ENCODE measurements at places on chromosomes 2 and 18.

DNA sequence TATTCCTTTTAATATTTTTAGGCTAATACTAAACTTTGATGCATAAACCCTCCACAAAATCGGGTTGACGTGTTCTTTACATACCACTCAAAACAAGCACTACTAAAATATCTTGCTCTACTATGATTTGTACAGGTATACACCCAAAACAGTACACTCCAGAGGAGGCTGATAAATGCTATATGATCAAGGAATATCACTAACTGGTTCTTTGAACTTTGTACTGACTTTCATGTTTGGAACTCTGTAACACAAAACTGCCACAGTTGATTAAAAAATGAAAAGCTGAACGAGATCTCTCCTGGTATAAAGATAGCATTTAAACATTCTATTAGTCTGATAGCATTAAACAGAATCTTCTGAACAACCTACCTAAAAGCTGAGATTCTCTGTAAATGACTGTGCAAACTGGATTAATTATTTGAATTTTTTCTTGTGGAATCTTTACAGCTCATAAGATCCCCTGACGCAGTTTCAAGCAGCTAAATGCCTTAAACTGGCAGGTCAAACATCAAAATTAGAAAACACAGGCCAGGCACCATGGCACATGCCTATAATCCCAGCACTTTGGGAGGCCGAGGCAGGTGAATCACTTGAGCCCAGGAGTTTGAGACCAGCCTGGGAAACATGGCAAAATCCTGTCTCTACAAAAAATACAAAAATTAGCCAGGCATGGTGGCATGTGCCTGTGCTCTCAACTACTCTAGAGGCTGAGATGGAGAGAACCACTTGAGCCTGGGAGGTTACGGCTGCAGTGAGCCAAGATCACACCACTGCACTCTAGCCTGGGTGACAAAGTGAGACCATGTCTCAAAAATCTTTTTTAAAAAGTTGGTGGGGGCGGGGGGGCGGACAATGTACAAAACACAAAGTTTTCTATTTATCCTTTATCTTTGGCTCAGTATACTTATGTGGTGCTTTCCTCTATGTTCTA lies 150.6 kb downstream of the EXOC6B start:
- no peak for DNase-seq

DNA sequence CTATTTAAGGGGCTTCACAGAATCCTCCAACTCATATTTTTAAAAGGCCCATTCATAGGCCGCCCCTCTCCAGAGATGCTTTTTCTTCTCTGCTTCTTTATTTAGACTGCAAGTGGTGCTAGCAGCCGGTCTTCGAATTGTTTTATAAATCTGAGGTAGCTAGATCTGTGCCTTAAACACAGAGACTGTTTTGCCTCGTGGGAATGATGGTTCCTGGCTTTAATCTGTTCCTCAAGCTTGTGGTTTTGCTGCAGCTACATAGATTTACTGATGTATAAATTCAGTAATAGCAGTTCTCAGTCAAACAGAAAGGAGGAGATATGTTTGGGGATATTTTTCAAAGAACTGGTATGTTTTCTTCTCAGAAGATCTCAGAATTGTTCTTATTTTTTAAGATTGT lies 45.3 kb downstream of the TNFRSF11A start:
- no peak for DNase-seq

GRCh38 chr18:13259701-13260100 lies 41.1 kb downstream of the LDLRAD4 start:
- no peak for DNase-seq

- no peak for DNase-seq
Measured at GRCh38 chr2:124647245-124647644, 622.2 kb downstream of the CNTNAP5 start.

DNA sequence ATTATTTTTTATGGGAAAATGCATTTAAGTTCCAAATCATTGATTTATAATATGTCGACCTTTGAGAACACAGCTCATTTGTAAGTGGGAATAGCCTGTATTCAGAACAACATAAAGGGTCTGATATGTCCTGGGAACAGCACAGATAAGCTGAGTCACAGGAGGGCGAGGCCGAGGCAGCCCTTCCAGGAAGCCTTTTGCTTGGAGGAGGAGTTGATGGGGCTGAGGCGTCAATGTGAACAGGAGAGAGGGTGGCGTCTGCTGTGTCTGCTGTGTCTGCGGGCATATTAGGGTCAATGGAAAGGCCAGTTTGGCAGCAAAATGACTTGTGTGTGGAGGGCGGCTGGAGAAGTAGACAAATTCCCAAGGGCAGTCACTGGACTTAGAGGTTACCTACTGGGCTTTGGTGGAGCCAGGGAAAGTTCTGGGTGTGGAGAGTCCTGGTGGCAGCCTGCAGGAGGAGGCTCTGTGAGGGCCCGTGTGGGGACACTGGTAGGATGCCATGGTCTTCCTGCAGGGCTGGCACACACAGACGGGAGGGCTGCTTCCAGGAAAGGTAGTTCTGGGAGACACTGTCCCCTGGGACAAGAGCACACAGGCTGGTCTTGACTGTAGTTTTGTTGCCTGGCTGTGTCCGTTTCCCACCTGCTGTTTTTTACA lies 128.1 kb downstream of the GLI2 start:
- no peak for DNase-seq

GRCh38 chr18:69353023-69353422 lies 47.7 kb upstream of the DOK6 start:
- DNase-seq: no peak

DNA sequence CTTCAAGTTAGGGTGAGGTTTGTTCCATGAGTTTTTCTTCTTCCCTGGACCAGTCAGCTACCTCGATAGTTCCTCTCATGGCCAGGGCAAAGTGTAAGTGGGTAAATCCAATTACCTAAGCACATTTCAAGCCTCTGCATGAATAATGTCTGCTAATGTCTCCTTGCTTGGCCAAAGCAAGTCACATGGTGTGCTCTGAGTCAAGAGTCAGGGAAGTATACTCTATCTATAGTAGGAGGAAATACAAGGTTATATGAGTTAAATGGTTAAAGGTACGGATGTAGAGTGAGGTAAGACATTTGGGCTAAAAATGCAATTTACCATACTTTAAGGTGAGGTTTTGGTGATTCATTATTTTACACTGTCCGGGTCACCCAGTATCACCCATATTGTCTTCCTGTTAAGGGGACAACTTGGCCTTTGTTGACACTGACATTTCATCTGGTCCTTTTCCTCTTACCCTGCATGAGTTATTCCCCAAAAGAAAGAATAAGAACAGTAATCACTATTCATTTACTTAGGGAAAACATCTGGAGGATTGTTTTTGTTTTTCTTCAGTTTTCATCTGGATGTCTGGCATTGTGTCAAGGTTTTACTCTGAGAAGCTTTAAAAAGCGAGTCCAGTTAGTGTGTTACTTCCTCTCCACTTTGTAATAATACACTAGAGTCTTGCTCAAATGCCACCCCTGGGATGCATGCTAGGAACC lies 405.5 kb downstream of the RND3 start:
- no peak for DNase-seq

DNA sequence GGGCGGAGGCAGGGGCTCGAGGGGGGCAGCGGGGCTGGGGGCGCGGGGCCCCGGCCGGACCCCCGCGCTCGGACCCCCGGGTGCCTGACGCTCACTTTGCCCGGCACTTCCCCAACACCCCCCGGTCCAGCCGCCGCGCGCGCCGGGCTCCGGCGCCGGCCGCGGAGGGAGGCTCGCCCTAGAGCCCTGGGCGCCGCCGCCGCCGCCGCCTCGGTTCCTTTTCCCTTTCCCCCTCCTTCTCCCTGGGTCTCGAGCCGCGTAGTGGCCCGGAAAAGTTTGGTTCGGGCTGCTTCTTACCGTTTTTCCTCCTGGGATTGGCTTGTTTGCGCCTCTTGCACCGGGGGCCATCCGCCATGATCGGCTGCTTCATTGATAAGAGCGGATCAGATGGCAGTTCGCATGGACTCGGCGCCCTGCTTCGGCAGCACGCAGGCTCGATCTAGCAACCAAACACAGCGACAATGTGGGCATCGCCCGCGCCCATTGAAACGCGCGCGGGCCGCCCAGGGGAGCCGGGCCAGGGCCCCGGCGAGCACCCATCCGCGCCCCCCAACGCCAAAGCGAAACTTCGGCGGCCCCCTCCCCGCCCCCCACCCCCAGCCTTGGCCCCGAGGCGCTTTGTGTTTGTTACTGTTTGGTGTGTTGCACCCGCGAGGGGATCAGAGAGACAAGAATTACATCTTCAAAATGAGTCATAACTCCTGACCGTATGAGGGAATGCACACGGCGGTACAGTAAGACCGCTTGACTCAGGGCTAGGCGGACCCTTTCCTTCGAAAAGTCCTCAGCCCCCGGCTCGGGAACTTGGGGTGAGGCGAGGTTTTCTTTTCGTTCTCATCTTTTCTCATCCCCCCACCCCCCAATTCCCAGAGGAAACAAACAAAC lies 2.7 kb downstream of the ZEB2 start:
- no peak for DNase-seq

DNA sequence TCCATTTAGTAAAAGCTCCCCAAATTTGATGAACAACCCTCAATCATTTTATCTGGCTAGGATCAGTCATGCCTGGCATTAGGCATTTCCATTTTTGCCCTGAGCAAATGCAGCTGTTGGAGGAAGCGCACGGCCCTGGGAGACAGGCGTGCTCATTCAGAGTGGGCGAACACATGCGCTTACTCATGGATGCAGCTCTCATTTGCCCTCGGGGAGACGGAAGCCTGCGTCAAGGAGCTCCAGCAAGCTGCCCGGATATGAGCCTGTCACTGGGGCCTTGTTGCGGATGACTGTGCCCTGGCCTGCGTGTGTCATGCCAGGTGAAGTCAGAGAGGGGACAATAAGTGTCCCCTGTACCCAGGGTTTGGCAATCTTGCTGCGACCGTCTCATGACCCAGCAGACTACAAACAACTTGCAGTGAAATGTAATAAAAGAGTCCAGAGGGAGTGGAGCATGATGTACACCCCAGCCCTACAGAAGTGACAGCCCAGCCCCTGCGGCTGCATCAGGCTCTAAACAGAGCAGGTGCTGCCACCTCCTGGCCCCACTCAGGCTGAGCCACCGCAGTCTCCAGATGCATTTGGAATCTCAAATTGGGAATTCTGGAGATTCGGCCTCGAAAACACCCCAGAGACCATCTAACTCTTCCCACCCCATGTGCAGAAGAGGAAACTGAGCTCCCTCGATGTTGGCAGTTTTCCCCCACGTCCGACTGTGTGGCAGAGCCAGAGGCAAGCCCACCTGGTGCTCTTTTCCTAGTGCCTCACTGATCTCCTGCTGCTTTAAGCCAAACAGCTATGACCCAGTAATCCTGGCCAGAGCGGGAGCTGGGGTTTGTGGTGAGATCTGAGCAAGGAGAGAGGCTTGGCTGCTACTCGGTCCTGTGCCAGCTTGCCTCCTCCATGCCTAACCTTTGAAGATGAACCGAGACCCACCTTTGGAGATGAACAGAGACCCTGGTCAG lies 105.0 kb upstream of the ALK start:
- DNase-seq: peak; percentile 25

GRCh38 chr2:222941510-222942032 lies 80.7 kb downstream of the ACSL3 start:
- DNase-seq: no peak

DNA sequence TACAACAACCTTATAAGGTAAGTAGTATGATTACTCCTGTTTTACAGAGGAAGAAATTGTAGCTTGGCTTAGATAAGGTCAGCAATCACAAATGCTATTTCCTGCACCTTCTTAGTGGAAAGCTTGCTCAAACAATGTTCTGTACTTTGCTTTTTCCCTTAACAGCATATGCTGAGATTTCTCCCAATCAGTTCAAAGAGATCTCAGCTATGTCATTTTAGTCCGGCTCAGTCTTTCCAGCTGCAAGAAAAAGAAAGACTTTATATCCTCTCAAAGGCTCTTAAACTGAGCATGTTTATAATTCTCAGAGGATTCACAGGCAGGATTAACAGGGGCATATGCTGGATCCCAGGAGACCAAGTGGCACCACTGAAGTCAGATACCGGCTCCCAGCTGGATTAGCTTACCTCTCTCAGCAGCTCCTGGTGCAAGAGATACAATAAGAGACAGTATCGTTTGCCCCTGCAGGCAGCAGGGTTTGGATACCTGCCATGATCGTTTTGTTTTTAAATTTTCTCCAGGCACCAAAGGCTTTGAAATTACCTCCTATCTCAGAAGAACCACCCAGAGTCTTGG lies 29.5 kb downstream of the KIAA2012 start:
- DNase-seq: no peak

- DNase-seq: no peak
Measured at GRCh38 chr2:88077080-88077479, 9.5 kb downstream of the SMYD1 start.

GRCh38 chr2:44315945-44316344 lies 40.7 kb downstream of the SLC3A1 start:
- DNase-seq: no peak

- no peak for DNase-seq
Measured at GRCh38 chr2:47173986-47174732, 19.1 kb upstream of the STPG4 start.

GRCh38 chr2:201643216-201643890 lies at the start of gene TMEM237:
TSS of gene TMEM237 (minus strand) at chr2:201643503. CDS start at chr2:201643400, 103 bp downstream.
- peak; percentile 36 for DNase-seq

DNA sequence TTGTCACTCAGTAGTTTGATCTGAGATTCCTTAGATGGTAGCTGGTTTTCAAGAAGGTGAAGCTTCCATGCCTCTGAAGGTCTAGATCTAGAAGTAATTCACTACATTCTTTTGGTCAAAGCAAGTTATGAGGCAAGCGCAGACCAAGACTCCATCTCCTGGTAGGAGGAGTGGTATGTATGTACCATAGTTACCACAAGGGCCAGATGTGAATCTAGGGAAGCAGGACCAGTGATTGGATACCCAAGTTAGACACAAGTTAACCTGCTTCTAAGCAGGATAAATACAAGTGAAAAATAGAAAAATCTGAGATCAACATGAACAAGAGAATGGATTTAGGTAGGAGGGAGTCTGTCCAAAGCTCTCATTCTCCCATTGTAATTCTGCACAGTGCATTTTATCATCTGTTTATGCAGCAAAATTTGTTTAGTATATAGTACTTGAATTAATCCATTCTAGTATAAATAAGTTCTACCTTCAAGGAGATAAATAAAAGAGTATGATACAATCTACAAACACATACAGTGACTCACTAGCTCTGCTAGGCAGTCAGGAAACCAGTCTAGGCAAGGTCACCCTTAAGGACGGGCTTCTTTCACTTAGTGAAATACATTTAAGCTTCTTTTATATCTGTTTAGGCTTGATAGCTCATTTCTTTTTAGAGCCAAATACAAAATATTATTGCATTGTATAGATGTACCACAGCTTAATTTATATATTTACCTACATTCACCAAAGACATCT lies 14.2 kb upstream of the DOCK10 start:
- DNase-seq: no peak

GRCh38 chr2:239934571-239935171 lies 90.5 kb downstream of the NDUFA10 start:
- peak; percentile 53 for DNase-seq

DNA sequence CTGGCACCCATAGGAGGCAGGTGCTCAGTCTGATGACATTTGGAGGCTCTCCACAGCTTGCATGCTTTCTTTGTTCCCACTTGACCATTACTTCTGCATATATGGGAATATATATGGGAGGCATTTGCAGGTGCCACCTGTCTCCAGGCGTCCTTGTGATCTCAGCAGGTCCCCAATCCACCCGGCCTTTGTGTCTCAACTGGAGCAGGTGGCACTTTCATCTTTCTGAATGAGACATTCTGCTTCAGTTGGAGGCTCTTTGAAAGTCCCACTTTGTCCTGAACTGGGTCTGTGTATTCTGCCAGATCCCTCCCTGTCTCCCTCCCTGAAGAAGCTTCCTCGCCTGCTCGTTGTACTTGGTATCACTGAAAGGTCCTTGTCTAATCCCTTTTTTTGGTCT lies 318.1 kb upstream of the EPAS1 start:
- no peak for DNase-seq
